Fibroblast of skin of scalp (primary cell): ENCODE measurements at places on chromosomes 12 and 14.
A peak's percentile ranks its signal among the peaks of the same experiment; 100 is the strongest.

DNA sequence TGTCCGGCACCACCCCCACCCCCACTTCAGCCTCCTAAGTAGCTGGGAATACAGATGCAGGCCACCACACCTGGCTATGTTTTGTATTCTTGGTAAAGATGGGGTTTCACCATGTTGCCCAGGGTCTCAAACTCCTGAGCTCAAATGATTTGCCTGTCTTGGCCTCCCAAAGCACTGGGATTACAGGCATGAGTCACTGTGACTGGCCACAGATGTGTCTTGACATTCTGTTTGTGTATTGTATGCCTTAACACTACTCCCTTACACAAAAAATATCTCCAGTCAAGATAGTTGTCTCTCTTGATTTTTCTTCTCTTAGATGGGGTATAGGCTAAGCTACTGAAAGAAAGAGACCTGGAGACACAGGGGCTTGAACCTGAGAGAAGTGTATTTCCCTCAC is 17.6 kb downstream of the CLEC14A start:
- DNase-seq: peak; percentile 47

DNA sequence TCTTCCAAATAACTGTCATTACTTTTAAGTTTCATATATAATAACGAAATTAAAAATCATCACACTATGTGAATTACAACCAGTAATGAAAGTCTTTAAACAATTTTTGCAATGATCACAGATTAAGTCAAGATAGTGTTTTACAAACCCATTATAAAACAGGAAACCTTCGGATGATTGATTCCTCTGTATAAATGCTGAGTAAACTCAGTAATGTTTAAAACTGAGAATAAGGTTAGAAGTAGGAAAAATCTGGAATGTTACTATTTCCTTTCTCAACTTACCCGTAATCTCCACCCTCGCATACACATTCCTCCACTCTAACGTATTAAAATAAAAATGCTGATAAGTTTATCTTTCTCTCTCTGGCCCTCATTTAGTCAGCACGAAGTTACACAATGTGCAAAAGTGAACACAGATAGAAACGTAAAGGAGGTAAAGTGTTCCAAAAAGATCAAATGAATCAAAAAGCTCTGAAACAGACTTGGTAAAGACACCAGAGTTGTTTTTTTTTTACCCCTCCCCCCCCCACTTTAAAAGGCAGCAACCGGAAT is 1.6 kb downstream of the ZFC3H1 start:
- DNase-seq: peak; percentile 33

DNA sequence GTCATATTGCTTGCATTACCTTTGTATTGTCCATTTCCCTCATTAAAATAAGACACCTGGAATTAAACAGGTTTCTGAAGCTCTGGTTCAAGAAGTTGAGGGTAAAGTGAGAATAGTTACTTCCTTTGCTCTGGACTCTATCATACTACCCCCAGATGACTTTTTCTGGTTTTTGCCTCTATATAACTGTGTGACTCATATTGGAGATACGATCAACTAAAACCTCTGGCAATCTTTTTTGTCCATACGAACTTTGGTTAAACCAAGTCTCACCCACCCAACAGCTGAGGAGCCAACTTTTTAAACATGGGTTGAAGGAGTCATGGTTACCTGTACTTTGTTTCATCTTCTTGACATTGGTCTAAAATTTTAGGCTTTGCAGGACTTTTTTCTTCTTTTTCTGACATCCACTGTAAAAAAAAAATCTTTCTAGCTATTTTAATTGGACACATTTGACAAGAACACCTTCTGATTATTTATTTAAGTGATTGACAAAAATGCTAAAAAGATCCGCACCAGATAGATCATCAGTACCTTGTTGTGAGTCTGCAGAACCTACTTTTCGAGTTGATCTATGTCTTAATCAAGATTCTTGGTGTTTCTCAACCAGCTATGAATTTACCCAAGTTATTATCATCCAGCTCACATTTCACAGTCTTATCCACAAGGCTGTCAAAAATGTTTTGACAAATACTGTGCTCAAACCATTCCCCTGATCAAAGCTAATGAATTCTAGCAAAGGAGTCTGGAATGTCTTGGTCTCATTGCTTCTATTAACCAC is 166.0 kb downstream of the IPO8 start:
- DNase-seq: no peak

GRCh38 chr12:84910549-84911241 is 1.9 kb downstream of the SLC6A15 start:
- peak; percentile 29 for DNase-seq
